CD4-positive, alpha-beta memory T cell (primary cell): ENCODE measurements at places on chromosomes 2 and 18.

GRCh38 chr18:70469916-70470315 lies 181.1 kb downstream of the SOCS6 start:
- no peak for DNase-seq

DNA sequence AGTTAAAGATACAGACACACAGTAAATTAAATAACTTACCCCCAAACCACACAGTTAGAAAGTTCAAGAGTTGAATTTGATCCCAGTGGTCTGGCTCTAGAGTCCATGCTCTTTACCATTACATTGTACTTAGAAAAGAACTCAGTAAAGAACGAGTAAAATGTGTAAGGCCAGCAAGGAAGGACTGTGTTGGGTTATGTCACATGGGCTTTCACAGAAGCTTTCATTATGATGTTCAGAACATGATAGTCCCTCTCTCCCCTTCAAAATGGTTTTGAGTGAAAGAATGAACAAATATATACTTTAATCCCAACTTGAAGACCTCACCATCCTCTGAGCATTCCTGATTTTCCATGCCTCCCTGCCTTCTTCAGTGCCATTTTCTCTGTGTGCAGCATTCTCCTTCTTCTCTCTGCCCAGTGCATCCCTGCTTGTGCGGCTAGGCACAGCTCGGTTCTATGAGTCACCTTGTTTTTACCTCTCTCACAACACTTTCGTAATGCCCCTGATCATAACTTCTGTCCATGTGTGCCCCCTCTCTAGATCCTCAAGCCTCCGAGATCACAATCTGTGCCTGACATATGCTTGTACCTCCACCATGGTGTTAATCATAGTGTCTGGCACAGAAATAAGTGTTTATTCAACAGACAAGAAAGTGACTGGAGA lies 22.0 kb downstream of the RASGRP3 start:
- no peak for DNase-seq

GRCh38 chr18:25349131-25349925 lies 2.6 kb downstream of the ZNF521 start:
- DNase-seq, result no peak

DNA sequence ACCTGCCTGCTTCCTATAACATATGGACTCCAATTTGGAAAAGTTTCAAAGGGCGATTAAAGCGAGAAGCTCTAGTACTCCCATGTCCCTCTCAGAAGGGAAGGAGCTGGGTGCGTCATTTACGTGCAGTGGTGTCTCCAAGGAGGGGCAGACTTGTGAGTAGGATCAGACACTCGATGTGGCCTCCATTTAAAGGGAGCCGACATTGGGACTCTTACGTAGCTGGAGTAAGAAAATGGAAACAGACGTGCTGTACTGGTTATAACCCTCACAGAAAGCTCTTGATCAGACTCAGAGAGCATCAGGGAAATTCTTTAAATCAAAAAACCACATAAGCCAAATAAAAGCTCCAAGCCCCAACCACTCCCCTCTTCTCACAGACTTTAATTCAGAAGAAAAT lies 198.5 kb downstream of the KLHL29 start:
- DNase-seq, result no peak

DNA sequence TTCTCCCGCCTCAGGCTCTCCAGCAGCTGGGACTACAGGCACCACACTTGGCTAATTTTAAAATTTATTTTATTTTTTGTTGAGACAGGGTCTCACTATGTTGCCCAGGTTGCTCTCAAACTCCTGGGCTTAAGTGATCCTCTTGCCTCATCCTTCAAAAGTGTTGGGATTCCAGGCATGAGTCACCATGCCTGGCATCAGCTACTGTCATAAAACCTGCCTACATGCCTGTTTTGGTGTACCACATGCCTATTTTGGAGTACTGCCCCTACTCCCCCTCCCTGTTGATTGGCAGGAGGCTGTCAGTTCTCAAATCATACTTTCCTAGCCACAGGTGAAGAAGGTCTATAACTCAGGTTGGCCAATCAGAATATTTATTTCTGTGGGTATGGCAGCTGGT lies 64.0 kb downstream of the CHST9 start:
- no peak for DNase-seq

GRCh38 chr2:73979021-73979420 lies 5.7 kb upstream of the TET3 start:
- peak; percentile 77 for DNase-seq

DNA sequence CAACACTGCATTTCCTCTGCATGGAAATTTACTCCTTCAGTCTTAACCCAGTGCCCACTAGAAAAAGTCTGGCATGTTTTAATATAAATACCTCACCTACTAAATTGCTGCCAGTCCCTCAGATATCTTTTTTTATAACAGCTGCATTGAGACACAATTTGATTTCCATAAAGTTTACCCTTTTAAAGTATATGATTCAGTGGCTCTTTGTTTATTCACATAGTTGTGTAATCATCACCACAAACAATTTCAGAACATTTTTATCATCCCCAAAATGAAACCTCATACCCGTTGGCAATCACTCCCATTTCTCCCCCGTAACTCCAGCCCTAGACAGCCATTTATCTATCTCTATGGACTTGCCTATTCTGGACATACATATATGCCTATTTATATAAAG lies 17.0 kb upstream of the FRZB start:
- DNase-seq, result no peak

DNA sequence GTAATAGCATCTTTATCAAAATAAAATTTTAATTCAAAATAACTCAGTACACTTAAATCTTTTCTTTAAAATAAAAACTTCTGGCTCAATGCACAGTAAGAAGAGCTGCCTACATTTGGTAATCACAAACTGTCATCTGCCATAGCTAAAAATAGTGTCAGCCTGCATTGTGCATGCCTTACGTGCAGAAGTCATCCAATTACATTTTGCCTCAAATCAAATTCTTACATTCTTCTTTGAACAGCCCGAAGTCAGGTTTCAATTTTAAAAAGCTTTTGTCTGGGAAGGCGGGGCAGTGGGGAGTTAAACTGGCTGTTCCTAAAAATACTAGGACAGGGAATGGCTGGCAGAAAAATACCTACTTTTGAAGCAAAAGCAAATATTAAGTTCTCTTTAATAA lies 51.1 kb downstream of the RTN4 start:
- DNase-seq, result no peak

- DNase-seq, result no peak
Measured at GRCh38 chr18:52875725-52876124, 535.7 kb downstream of the DCC start.

DNA sequence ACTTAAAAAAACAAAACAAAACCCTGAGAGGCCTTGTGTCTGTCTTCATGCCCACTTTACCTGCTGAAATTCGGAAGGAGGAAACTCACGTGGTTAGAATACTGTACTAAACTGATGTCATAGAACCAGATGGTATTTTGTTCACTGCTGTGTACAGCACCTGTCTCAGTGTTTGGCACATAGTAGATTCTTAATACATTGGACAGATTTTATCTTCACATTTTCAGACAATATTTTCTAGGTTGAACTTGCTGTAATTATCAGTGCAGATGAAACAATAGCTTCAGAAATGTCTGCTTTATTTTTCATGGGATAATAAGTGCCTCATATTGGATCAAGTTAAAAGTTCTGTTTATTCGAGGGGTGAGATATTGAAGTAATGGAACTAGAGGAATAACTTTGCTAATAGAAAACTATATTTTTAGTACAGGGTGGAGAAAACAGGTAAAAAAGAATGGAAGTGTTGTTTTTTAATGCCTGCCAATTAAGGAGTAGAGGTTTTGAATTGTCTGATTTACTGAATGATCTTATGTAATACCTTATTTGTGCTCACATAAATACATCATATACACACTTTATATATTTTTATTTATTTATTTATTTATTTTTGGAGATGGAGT lies 23.7 kb downstream of the DDX1 start:
- no peak for DNase-seq

DNA sequence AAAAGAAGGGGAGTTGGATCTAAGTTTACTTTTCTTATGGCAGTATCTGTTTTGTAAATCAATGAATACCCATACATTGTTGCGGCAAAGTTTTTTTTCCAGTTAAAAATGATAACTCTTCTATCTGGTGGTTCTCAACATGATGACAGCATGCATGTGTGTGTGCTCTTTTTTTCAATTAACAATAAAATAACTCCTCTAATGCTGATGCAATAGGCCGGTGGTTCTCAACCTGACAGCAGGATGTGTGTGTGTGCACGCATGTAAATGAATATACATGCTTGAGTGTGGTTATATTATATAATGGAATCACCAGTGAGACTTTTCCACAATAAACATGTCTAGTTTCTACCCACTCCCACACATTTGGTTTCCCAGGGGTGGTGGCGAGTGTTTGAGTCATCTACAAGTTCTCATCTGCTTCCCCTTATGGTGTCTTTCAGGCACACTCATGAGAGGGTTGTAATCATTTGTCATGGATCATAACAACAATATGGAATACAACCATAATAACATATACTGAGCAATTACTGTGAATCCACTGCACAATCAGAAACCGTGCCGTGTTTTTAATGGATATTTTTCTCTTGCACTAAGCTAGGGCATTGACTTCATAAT lies 31.2 kb downstream of the PARD3B start:
- DNase-seq, result no peak

DNA sequence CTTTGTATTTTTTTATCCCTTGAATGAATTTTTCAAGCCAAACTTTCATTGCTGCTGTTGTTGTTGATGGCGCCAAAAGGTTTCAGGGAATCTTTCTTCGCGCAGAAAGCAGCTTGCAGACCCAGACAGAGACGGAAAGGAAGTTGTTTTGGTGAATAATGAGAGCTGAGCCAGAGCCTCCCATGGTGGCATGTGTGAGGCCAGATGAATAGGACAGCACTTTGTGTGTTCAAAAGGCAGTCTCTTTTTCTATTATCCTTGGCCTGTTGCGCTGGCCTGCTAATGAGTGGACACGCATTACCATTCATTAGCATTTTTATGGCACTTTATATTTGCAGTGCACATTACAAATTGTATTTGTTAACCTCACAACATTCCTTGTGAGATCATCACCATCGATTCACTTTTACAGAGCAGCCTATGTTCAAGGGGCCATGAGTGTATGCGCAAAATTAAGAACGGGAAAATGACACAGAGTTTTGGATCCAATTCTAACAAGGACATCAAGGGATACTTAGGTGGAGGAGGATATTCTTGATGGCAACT lies 754.7 kb downstream of the BCL11A start:
- DNase-seq, result no peak

DNA sequence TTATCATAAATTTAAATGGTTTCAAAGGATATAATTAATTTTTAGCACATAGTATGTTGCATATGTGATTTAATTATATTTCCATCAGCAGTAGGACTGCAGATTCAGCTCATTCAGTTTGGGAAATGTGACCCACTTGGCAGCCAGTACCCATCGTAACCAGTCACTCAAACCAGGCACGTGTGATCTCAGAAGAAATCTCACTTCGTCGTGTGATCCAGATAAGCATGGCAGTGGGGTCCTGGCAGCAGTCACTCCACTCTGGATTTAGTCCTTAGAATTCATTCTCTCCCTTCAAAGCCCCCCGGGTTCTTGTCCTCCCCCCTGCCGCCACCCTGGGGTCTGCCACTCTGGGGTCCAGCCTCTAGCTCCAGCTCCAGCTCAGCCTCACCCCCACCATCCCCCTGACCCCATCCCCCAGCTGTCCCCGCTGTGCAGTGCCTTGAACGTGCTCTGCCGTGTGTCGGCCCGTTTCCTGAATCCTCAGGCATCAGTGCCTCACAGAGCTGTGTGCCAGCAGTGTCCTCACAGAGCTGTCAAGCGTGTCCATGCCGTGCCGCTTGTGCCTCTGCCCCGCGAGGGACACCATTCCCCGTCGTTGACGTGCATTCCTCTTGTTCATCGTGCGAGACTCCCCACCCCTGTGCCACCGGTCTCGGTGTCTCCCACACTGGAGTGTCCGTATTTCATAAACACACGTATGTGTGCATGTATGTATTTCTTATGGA lies 34.8 kb downstream of the TRAPPC12 start:
- no peak for DNase-seq

DNA sequence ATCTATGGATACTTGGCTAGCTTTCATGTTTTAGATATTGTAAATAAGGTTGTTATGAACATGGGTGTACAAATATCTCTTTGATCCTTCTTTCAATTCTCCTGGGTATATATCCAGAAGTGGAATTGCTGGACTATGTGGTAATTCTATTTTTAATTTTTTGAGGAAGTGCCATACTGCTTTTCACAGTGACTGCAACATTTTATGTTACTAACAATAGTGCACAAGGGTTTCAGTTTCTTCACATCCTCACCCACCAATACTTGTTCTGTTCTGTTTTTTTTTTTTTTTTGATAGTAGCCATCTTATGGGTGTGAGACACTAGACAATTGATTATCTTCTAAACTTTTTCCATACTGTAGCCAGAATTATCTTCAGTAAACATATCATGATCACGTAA lies 17.3 kb upstream of the NEUROD1 start:
- no peak for DNase-seq

DNA sequence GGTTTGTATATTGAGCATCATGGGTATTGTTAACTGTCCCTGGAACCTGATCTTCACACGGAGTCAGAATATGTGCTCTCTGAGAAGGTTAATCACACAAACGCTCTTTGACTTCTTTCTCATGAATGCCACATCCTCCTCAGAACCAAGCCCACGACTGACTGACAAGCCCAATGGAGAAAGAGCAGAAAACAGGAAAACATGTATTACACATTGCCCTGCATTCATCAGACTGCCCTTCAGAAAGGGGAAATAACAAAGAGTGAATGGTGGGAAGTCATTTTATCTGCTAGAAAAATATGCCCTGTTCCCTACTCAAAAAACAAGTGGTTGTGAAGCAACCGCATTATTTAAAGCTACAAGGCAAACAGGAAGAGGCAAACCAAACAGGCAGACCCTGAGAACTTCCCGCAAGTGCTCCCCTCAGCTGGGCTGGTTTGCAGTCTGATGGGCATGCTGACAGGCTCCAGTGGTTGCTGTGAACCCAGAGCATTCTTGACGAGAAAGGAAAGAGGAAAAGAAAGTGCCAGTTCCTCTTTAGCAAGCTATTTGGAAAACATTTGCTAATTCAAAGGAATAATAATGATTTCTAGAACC lies 172.9 kb upstream of the SETBP1 start:
- no peak for DNase-seq

DNA sequence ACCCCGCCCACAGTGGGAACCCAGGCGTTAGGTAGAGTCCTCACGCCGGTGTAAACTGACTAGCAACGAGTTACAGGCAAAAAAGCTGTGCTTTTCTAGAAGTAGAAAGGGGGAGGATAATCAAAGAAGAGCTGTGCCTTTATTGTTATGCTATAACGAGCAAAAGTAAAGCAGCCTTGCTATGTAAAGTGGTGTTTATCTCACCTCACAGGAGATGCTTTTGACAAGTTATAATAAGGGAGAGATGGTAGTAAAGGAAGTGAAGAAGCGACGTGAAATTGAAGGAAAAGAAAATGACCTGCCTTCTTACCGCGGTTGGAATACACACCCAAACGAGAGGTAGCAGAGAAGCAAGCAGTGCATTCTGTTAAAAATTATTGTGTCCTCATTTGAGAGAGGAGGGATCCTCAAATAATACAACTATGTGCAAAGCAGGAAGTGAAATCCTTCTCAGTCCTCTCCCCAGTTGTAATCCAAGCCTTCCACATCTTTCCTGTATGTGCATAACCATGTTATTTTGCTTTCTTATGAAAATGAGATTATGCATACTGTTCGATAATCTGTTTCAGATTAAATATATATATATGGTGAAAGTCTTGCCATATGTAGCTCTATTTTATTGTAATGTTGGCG lies 962 bp downstream of the TANK start:
- no peak for DNase-seq
